ENCODE measurements at places on chromosomes 12 and 14. TPM values are rescaled to one million over a fixed set of nuclear protein-coding genes. Genes with fewer than 3 reads are reported as not detected.

DNA sequence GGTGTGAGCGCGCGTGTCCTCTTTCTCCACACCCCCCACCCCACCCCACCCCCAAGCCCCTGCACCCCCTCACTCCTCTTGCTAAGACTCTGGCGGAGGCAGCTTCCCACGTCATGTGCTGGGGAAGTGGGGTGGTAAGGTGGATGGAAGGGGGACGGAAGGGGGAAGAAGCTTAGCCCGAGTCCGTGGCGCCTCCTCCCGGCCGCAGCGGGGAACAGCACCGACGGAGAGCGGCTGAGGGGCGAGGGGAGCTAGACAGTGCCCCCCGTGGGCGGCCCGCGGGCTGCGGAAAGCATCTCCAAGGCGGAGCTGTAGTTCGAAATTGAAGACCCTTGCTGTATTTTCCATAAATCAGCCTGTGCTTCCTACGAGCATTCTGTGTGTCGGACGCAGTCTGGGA lies 588 bp upstream of the GRIN2B start:
- no peak for DNase-seq

DNA sequence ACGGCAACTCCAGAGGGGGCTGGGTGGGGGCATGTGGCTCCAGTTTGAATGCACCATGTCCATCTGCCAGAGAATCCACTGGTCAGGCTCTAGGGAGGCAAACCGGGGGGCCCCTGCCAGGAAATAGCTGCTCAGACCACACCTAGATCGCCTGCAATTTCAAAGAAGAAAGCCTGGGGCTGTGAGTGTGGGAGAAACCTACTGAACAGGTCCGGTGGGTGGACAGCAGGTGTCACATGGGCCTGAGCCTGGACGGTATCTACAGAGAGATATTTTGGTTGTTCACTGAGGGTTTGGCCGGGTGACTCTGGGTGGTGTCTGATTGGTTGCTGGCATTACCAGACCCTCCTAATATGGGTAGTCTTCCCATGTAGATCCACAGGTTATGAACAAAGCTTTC lies 32.0 kb downstream of the DAO start:
- DNase-seq: no peak

DNA sequence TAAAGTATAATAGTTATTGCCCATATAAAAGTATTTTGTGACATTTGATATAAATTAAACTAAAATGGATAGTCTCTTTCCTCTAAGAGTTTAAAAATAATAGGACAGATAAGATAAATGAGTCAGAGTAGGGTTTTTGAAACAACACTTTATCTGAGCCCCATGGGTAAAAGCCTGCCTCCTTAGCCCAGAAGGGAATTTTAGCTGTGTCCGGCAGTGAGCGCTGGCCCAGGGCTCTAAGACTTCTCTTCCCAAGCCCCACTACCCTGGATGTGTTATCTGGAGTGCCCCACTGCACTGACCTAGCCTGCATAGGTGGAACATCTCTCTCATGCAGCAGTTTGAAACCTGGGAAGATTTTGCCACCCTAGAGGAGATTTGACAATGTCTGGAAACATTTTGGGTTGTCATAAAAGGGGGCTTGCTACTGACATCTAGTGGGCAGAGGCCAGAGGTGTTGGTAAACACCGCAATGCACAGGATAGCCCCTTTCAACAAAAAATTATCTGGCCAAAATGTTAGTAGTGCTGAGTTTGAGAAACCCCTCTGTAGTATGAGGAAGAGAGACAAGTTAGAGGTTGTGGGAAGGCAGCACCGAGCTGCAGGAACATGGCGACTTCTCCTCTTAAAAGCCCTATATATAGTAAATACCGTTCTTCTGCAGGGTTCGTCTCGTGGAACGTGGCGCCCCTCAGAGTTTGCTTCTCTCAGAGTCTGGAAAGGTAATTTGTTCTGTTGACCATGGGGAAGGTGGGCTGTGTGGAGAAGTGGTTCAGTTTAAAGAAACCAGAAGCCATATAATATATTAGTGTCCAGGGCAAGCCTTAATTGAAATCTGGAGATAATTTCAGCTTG lies 29.3 kb upstream of the ATF1 start:
- no peak for DNase-seq

GRCh38 chr12:123572391-123572790 lies 12.0 kb upstream of the TMED2 start:
- DNase-seq: no peak

DNA sequence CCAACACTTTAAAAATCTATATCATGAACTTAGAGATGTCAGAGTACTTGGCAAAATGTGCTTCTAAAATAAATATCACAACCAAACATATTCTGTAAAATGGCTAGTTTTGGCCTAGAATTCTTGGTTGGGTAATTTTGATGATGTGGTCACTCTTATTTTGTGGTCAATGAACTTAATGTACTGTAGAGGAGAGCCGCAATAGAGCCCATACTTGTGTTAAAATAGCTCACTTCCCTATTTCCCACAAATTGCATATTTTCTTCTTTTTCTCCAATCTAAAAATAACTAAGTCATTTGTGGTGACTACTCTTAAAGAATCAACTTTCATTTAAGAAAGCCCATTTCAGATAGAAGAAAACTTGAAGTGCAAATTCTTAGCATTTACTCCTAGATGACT lies 619.4 kb downstream of the CCER1 start:
- no peak for DNase-seq

DNA sequence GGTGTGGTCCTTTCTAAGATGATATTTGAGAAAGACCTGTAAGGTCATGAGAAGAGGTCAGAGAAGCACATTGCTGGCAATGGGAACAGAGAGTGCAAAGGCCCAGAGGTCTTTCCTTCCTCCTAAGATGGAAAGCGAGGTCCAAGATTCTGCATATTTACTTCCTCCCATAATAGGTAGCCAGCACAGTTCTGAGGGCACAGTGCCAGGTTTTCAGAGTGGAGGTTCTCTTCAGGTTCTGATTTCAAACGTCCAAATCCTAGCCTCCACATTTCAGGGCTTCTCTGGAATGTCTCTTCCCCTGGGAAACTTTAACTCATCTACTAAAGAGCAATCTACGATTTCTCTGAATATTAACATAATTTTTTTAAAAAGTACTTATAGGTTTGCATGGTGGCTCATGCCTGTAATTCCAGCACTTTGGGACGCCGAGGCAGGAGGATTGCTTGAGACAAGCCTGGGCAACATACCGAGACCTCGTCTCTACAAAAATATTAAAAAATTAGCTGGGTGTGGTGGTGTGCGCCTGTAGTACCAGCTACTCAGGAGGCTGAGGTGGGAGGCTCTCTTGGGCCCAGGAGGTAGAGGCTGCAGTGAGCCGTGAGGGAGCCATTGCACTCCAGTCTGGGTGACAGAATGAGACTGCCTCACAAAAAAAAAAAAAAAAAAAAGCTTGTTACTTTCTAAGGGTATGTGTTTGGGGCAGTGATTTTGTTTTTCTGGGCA lies 526 bp upstream of the MRPL42 start:
- no peak for DNase-seq

GRCh38 chr12:6338955-6339354 lies 2.9 kb downstream of the TNFRSF1A start:
- DNase-seq: no peak

DNA sequence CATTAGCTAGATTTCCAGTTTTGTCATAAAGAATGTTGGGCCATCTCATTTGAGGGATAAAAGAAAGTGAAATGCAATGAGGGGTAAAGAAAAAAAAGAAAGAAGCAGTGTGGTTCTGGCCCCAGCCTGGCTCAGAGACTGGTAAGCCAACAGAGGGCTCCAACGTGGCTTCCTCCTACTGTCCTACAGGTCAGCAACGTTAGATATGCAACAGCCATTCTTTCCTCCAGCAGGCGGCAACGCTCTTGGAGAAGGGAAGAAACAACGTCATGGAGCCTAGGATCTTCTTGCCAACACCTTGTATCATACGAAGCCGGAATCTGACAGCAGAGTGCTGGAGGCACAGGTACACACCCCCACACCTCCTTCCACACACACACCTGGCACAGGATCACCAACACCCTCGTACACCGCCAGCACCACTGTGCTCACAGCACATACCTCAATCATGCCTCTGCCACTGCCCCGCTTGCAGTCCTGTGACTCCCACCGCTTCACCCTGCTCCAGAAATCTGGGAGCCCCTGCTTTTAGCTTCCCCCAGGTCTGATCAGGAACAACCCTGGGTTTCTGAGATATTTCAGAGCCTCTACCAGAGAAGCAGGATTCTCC lies 102.8 kb downstream of the RPAP3 start:
- DNase-seq: no peak

- DNase-seq: no peak
These were observed 3.5 kb upstream of the GYS2 start for GRCh38 chr12:21608196-21608595.

- no peak for DNase-seq
These were observed 22.2 kb downstream of the SUDS3 start for GRCh38 chr12:118398524-118398923.

DNA sequence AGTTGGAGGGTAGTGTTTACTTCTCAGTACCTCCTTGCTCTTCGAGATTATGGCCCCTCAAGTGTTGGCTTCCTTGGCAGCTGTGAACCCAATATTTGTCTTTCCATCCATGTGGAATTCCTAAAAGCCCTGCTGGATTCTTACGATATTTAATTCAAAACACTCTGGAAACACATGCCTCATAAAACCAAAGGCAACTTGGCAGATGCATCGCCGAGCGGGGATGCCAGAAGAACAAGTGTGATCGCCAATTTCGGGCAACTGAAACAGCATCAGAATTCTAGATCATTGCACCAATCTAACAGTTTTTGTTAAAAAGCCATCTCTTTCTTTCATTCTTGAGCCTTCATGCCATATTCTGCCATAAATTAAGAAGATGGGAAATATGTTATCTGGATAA lies 934.4 kb downstream of the AACS start:
- no peak for DNase-seq

DNA sequence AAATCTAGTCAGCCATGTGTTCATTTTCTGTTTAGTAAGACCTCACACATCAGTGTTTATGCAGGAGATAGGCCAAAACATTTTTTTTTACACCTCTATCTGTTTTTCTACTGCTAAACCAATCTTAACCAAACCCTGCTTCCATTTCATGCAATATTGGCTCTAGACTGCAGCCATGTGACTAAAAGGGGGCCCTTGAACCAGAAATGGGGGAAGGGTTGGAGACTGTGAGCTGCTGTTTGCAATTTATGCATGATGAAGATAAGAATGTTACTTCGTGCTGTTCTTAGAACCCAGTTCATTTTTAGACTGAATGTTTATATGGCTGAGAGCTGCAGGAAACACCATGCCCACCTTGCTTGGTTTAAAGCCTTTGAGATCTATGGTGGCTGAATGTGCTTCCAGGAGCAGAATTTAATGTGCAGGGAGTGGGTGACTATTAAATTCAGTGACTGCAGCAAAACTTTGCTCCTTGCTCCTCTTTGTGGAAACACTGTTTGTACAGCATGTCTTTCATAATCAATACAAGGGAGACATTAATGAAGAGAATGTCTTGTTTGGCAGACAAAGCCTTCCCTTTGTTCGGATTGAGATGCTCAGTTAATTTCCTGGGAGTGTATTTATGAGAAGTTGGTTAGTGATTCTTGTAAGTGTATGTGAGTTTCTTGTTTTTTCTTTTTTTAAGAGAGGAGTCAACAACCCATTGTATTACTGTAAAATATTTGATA lies 53.6 kb downstream of the CHST11 start:
- DNase-seq: no peak

DNA sequence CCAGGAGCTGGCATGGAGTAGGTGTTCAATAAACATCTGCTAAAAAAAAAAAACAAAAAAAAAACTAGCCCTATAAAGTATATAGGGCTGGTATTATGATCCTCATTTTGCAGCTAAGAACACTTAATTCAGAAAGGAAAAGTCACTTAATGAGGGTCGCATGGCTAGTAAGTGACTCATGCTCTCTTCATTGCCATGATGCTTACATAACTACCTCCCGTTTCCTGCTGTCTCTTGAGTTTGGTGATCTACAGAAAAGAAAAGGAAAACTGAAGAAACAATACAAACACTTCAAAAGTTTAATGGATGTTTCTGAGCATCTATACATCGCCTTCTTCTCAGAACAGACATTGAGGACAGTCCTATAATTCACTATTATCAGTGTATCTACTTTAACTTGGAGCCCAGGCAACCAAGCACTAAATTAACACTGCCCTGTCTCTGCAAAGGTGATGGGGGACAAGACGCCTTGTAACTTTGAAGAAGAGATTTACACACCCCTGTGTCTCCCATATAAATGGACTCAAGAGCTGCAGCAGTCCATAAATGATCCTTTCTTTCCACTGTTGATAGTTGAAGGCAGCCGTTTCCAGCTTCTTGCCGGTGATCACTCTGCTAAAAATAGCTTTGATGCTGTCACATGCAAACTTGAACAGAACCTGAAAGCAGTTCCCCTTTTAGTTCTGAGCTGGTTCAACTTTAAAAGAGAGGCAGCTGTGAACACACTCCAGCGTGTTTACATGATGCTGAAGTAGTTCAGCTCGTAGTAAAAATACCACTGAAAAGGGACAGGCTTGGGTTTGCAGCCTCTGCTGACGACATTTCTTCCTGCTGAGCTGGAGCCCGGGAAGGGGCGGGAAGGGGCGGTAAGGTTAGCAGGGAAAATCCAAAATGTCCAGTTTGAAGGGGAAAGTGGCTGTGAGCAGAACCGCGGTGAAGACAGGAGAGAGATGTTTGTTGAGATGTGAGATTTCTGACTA lies 113.3 kb downstream of the FOXN3 start:
- DNase-seq: peak; percentile 91

GRCh38 chr14:95250140-95250769 lies 69.5 kb downstream of the CLMN start:
- no peak for DNase-seq

GRCh38 chr12:126538888-126539287 lies 1473.7 kb downstream of the AACS start:
- DNase-seq: no peak

GRCh38 chr12:45582986-45583659 lies 146.4 kb upstream of the ARID2 start:
- no peak for DNase-seq

DNA sequence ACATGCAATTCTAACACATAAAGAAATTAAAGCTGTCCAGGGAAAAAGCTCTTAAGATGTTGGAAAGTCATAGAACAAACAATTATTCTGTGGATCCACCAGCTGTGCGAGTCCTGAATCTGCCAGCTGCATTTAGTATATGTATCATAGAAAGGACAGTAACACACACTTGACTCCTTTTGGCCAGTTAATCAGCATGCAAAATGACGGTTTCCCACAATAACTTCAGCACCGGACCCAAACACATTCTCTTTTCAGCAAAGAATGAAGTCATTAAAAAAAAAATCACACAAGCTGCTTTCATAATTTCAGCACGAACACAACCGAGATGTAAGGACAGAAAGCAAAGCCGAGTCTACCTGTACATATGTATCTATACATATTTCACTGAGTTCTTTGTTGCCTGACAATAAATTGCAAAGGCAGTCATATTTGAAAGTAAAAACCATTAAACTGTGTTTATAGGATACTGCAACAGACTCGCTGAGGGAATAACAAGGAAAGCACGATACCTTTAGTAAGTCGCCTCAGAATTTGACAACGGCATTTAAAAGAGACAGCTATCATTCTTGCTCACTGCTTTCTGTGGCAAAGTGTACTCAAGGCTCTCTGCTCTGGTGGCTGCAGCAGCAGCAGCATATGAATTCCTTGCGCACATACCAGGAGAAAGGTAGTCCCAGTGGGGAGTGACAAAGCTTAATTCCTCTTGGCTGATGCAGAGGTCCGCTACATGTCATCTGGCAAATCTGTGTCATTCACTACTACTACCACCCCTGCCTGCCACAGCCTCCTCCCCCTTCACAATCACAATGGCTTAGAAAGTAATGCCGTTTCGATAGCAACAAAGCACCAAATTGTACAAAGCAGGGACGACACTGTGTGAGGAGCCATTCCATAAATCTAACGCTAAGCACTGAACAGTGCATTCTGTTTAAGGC lies at the start of gene GRIP1:
TSS of gene GRIP1 (minus strand) at position 739 of the 938 bp plus-strand sequence. CDS start at position 567, 172 bp downstream.
- no peak for DNase-seq

TCL1B gene
- not detected for total RNA-seq

SLC38A4 gene
- total RNA-seq: 0.55 TPM

NTS gene
- total RNA-seq: not detected
